ENCODE measurements at places on chromosomes 1 and 21.

DNA sequence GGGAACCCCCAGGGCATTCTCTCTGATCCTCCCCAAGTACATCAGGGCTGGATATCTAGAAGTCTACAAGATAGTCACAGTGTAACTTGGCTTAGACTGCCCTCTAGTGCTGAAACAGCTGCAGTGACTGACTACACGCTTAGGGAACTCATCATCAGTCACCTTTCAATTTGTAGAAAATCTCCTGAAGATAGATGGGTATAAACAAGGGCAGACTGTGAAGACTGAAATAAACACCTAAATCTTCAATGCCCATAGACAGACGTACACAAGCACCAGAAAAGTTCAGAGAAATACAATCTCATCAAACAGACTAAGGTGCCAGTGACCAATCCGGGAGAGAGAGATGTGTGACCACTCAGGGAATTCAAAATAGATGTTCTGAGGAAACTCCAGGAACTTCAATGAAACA is 46.6 kb downstream of the PACC1 start:
- DNase-seq: peak; percentile 15

DNA sequence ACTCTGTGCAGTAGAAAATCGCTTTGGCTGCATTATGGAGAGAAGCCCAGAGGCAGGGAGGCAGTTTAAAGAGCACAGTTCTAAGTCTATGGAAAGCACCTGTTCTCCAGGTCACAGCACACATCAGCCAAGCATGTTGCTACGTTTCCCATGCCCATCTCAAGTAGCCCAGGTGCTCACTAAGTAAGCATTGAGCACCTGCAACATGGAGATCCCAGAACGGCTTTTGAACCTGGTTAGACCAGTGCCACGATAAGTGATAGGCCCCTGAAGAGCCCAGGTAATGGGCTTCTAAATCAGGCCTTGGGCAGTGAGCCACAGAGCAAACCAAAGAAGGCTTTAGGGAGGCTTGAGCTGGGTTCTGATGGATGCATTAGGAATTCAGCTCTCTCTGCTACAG is 186.2 kb downstream of the C1orf94 start:
- no peak for DNase-seq

GRCh38 chr1:46070164-46070814 is 62.1 kb downstream of the PIK3R3 start:
- DNase-seq: no peak

- no peak for DNase-seq
Measured at GRCh38 chr1:182368358-182368757, 23.2 kb downstream of the GLUL start.
